ENCODE measurements at places on chromosomes 12 and 14.

DNA sequence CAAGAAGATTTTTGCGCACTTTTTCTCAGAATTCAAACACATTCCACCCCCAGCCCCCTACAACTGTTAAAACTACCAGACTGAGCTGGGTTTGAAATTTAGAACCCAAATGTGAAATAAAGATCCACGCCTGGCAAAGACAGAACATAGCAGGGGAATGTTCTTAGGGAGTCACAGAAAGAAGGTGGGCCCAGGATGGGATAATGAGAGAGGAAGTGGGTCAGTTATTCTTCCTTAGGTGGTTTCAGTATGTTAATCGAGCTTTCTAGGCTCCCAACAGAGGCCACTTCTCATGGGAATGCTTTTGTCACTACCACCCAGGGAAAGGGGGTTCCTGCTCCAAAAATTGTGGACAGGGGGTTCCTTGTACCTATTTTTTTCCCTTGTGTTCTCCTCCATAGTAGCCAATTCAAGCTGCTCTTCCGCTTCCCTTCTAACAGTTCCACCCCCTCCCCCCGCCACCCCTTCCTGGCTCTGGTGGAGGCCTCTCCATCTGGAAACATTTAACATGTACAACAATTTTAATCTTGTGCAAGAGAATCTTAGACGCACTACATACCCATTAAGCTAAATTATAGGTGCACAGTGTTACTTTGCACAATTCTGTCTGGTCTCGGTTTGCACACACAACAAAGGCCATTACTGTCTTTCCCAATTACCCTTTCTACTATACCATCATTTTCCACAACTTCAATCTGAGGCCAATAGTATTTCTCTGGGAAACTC, 218.1 kb downstream of the MON2 start:
- DNase-seq, result no peak

DNA sequence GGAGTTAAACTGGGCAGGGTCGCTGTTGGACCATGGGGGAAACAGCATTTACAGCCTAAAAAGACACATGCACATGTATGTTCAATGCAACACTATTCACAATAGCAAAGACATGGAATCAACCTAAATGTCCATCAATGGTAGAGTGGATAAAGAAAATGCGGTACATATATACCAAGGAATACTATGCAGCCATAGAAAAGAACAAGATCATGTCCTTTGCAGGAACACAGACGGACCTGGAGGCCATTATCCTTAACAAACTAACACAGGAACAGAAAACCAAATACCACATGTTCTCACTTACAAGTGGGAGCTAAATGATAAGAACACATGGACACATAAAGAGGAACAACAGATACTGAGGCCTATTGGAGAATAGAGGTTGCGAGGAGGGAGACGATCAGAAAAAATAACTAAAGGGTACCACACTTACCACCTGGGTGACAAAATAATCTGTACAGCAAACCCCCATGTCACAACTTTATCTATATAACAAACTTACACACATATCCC, 25.0 kb upstream of the SRP54 start:
- DNase-seq, result no peak

- no peak for DNase-seq
These were observed 53.3 kb upstream of the STXBP6 start for GRCh38 chr14:25103271-25103670.

DNA sequence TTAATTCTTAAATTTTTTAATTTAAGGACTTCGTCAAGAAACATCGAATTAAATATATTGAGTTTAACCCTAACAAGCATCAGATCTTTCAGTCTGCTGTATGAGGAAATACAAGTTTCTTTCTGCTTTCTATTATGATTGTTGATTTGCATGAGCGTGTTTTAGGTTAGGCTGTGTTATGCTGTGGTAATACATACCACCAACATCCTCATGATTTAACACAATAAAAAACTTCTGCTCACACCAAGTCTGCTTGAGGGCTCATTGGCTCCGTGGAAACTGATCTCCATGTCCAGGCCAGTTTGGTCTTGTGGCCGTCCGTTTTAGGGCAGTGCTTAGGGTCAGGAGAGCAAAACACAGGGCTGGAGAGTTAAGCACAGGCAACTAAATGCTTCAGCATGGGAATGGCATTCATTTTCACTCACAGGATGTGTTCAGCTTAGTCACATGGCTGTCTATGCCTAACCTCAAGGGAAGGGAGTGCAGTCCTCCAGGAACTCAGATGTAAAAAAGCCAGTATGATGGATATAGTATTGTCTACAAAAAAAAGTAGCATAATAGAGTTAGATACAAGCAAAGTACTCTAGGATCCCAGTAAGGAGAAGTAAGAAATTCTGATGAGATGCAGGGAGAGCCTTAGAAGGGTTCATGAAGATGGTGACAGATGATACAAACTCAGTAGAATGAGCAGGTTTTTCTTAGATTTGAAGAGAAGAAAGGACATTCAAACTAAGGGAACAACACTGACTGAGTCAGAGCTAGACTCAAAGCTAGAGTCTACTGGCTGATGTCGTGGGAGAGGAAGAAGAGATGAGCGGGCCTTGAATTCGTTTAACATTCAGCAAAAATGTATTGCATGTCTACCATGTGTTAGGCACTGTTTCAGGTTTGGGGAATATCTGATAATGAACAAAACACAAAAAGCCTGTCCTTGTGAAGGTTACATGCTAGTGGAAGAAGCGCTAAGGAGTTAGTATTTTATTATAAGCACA, 16.3 kb downstream of the MARK3 start:
- no peak for DNase-seq

DNA sequence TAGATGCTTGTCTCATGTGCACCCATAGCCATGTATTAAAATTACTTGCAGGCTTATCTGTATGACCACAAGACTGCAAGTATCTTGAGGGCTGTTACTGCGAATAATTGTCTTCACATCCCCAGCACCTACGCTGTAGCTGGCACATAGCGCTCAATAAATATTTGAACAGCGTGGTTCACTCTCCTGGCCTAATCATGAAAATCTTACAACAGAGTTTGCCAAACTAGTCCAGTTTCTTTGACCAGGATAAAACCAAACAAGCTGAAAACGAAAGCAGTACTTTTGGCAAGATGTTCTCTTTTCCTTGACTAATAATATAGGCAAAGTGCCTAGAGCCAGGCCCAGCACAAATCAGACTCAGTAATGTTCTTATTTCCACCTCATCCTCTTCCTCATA, 106.7 kb downstream of the RPS29 start:
- no peak for DNase-seq

- no peak for DNase-seq
These were observed 74.4 kb downstream of the CEP128 start for GRCh38 chr14:80867091-80867490.

- no peak for DNase-seq
These were observed 92.0 kb downstream of the IRF2BPL start for GRCh38 chr14:76936483-76936882.

DNA sequence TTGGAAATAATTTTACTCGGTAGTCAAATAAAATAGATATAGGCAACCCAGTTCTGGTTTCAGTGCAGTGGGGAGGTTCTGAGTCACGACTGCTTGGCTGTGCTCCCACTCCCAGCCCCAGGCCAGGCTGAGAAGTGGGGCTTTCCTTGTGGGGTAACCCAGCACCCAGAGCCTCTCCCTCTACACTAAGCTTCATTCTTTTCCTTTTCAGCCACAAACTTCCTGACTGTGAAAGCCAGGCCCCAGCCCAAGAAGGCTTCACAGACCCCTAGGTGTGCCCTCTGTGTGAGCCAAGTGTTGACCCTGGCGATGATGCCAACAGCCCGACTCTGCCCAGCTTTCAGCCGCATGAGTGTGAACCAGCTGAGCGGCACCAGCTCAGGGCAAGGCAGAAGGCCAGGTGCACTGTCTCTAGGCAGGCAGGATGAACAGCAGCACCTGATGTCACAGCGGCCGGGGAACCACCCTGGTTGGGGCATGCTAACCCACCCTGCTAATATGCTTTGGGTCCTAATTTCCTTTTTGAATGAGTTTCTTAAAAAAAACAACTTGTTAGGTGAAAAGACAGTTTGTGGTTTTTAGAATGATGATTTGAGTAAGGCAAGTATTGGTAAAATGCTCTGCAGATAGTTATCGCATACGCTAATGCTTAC, 42.2 kb upstream of the ATP23 start:
- no peak for DNase-seq

DNA sequence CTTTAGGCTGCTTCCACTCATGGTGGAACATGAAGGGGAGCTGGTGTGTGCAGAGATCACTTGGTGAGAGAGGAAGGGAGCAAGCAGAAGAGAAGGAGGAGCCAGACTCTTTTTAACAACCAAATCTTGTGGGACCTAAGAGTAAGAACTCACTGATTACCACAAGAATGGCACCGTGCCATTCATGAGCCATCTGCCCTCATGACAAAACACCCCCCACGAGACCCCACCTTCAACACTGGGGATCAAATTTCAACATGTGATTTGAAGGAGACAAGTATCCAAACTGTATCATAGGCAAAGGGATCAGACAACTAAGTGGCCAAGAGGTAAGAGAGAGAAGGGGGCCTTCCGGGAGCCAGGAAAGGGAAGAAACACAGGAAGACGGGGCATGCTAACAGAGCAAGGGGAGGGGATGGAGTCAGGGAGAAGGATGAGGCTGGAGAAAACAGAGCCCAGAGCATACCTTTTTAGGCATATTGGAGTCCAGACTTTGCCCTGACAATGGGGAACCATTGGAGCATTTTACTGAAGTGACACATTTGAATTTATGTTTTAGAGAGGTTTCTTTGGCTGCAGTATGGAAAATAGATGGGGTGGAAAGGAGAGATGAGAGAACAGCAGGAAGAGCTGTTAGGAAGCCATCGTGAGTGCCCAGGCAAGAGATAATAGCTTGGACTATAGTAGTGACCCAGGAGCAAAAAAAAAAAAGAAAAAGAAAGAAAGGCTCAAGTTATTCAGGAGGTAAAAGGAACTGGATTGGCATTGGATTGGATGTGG, 204.4 kb upstream of the NUDT4 start:
- no peak for DNase-seq

- no peak for DNase-seq
These were observed 79.0 kb downstream of the WDR20 start for GRCh38 chr14:102218688-102219087.

DNA sequence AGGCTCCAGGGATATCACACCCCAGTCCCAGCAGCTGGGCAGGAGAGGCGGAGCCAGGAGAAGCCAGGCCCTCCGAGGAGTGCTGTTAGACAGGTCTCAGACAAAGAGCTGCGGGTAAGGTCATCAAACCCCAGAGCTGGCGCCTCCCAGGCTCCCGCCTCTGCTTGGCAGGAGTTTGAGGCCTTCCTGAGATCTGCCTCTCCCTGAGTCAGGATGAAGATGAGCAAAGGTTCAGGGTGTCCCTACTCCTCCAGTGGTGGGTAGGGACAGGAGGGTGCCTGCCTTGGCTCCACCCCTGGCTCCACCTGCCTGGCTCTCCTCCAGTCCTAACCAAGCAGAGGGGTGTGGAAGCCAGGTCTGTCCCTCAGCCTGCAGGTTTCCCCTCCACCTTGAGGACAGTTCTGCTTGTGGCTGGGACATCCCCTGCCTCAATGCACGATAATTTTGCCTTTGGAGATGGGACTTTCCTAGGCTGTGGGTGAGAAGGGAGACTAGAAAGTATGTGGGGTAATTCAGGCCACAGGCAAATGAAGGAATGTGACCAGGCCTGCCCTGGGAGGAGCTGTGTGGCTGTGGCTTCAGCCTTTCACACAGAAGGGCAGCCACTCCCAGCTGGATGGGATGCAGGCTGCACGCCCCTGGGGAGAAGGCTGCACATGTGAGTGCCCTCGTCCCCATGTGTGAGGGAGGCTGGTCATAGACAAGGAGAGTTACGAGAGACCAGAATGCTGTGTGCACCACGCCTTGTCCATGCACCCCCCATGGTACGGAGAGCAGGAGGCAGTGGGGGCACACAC, 2.2 kb downstream of the PLEKHG6 start:
- peak; percentile 25 for DNase-seq

DNA sequence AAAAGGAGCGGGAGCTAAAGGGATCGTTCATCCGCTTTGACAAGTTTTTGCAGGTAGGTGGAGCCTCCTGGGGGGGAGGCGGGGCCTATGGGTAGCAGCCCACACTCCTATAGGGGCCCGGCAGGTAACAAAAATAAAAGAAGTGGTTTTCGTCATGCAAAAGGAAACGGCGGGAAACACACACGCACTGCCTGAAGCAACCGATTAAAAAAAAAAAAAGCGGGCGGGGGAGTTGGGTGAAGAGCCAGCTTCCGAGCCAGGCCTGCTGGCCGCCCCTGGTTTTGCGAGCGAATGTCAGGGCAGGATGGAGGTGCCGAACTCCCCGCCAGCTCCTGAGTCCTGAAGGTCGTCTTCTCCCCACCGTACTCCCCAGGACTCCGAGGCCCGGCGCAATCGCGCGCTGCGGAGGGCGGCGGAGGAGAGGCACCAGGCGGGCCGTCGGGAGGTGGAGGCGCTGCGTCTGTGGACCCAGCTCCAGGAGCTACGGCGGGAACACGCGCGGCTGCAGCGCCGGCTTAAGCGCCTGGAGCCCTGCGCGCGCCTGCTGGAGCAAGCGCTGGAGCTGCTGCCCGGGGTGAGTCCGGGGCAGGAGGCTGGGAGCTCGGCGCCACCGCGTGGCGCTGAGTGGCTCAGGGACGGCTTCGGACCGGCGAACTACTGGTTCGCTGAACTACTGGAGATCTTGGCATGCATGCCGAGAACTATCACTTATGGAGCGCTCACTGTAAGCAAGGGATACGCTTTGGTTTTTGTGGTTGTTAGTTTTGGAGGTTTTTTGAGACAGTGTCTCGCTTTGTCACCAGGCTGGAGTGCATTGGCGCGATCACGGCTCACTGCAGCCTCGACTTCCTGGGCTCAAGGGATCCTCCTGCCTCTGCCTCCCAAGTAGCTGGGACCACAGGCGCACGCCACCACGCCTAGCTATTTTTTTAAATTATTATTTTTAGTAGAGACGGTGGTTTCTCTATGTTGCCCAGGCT, 3.6 kb downstream of the CFAP73 start:
- DNase-seq, result peak; percentile 73

- DNase-seq, result no peak
These were observed 107.6 kb downstream of the GTF2A1 start for GRCh38 chr14:81113176-81113575.

DNA sequence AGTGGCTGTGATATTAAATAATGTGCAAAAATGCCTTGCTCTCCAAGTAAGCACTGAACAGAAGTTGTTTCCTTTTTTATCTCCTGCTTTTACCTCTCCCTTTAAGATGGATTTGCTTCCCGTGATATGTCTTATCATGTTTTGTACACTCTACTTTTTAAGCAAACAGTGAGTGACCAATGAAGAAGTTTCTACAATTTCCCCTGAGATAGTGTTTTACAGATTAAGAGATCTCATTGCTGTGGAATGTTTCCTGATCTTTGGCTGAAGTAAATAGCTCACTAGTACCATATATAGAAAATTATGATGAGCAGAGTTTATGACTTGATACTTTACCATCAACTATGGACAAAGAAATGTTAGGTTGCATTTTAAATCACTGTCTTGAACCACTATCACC, 184.8 kb upstream of the PDE3A start:
- DNase-seq, result no peak

- DNase-seq, result no peak
These were observed 445.8 kb upstream of the TBX3 start for GRCh38 chr12:115129727-115130126.

Data from NCI-H345 (cell line).